ENCODE measurements at places on chromosomes 2 and 18.

- DNase-seq = no peak
These were observed 114.6 kb downstream of the INHBB start for GRCh38 chr2:120460511-120460910.

GRCh38 chr2:235770909-235771820 is 277.3 kb downstream of the AGAP1 start:
- DNase-seq = no peak

DNA sequence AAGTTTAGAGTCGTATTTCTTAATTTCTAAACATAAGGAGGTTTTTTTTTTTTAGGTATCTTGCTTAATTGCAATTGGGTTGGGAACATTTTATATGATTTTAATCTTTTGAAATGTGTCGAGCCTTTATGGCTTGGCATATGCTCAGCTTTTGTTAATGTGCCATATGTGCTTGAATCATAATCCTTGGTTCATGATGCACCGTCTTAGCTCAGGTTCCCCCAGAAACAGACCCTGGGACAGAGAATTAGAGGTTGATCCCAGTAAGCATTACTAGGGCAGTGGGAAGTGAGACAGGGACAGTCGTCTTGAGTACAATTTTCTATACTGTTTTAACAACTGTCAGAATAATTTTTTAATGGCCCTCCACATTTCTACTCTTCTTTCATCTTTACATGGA is 9.3 kb downstream of the CHCHD5 start:
- DNase-seq = no peak

GRCh38 chr18:73990258-73990657 is 157.4 kb downstream of the FBXO15 start:
- DNase-seq = no peak

GRCh38 chr2:168691221-168691620 is 111.2 kb upstream of the NOSTRIN start:
- DNase-seq = no peak
